Left lobe of liver (tissue), 2 donors: ENCODE measurements at places on chromosomes 16 and 17.

- DNase-seq: no peak
Observed at GRCh38 chr17:55783684-55784245, 32.9 kb downstream of the PCTP start.

DNA sequence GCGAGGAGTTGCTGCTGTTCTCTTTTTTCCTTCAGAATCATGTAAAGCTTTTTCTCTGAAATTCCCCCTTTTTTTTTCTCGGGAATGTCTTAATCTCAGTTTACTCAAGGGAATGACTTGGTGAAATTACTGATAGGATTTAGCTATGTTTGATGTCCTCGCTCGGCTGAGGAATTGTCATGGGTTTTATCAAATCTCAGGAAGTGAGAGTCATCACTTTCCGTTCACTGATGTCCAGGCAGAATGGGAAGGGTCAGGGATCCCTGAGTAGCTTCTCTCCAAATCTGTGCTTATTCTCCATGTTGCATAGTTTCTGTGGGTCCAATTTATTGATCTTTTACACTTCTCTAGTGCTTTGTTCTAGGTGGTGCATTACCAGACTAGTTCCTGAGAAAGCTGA, 6.3 kb downstream of the IGSF6 start:
- no peak for DNase-seq

DNA sequence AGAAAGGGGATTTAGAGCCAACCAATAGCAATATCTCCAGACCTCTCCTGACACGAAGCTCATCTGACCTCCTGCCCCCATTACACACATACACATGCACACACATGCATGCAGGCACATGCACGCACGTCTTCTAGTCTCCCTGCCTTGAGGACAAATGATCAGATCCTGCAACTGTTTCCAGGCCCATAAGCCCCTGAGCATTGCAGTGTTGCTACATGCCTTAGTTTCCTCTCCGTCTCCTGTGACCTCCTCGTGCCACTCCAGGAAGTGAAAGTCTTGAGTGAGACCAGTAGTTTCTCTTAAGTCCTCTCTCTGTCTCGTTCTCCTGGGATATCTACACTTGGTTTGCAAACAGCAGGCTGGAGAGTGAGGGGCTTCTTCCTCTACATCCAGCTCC, 8.2 kb downstream of the CIITA start:
- no peak for DNase-seq

DNA sequence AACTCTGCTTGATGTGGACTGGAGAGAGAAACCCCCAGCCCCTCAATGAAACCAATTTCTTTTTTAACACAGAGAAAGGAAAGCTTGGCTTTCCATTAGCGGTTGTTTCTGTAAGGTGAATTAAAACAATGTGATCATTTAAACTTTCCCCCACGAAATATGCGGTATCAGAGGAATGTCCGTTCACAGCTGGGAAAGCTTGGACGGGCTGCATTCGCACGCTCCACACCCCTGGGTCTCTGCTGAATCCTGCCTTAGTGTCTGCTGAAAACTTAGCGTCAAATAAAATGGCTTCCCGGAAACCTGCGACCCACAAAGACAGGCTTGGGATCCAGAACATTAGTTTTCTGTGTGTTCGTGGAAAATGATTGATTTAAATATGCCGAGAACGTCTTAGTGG, 71.7 kb downstream of the C16orf95 start:
- no peak for DNase-seq
